ENCODE measurements at places on chromosomes 6 and 20. TPM values are rescaled to one million over a fixed set of nuclear protein-coding genes. Genes with fewer than 3 reads are reported as not detected.

DNA sequence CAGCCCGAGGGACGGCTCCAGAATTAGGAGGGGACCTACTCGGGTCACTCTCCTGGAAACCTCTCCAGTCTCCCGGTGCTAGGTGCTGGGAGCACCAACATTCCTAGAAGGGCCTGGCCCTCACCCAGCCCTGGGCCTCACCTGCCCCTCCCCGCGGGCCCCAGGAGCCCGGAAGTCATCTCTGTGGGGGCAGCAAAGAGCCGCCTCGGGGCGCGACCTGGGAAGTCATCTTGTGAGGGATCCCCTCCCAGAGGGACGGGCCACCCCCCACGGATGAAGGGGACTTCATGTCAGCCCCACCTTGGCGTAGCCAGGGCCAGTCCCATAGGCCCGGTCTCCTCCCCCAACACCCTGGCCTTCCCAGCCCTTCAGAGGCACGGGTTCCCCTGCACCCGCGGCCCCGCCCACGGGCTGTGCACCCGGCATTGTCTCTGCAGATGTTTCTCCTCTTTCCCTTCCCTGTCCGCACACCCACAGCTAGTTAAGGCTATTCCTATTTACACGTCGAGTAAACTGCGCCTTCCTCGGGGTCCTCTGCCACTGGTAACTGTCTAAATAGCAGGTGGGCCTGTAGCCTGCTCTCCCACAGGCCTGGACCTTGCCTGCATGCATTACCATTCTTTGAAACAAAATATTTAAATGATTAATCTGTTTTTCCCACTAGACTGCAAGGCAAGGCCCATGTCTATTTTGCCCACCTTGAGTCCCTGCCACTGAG is 896 bp upstream of the RNASET2 start:
- no peaks in the 10 kb centered on the region for H3K36me3 ChIP-seq
- no peak for DNase-seq
- no peaks in the 10 kb centered on the region for H3K27me3 ChIP-seq

- H3K27me3 ChIP-seq, result no peaks in the 10 kb centered on the region
- H3K4me3 ChIP-seq, result no peak overlapping the region
- no peaks in the 10 kb centered on the region for H3K36me3 ChIP-seq
- no peak overlapping the region for H3K27ac ChIP-seq
- no peak for DNase-seq
These were observed 67.3 kb downstream of the FAM229B start for GRCh38 chr6:112154711-112155110.

- no peak for DNase-seq
- H3K27me3 ChIP-seq, result no peaks in the 10 kb centered on the region
- H3K4me1 ChIP-seq, result no peaks in the 10 kb centered on the region
- H3K4me3 ChIP-seq, result no peak overlapping the region
- H3K27ac ChIP-seq, result no peak overlapping the region
- H3K36me3 ChIP-seq, result no peaks in the 10 kb centered on the region
These were observed 41.8 kb upstream of the DOK5 start for GRCh38 chr20:54433636-54434035.

DNA sequence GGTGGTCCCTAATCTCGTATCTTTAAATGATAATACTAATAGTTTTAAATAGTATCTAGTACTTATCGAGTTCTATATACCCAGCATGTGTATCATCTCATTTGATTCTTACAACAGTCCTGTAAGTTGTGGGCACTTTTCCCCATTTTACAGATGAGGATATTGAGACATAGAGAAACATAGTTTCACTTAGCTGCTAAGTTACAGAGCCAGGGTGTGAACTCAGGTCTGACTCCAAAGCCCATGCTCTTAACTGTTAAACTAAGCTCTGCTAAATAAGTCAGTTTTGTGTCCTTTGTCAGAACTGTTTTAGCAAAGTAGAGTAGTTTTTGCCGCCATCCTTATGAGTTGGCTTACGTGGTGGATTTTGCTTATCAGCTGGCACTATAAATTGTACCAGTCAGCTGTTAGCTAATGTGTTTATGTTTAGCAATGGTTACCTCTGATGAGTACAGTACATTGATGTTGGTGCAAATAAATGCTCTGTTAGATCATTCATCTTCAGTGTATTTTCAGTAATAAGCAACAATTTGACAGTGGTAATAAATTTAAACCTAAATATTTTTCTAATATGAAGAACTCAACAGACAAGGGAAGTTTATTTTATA is 12.1 kb downstream of the OGFRL1 start:
- H3K4me3 ChIP-seq, result no peak overlapping the region
- no peaks in the 10 kb centered on the region for H3K4me1 ChIP-seq
- no peaks in the 10 kb centered on the region for H3K27me3 ChIP-seq
- no peak for DNase-seq

GRCh38 chr6:47567586-47567985 is 90.0 kb downstream of the CD2AP start:
- no peaks in the 10 kb centered on the region for H3K36me3 ChIP-seq
- no peak overlapping the region for H3K27ac ChIP-seq
- no peaks in the 10 kb centered on the region for H3K27me3 ChIP-seq
- no peak for DNase-seq
- H3K4me1 ChIP-seq, result no peaks in the 10 kb centered on the region

- H3K36me3 ChIP-seq, result peaks cover 14% of the 10 kb centered on the region
- H3K4me3 ChIP-seq, result no peak overlapping the region
- no peak overlapping the region for H3K27ac ChIP-seq
- peaks cover 20% of the 10 kb centered on the region for H3K4me1 ChIP-seq
- peak; percentile 21 for DNase-seq
These were observed 117.8 kb upstream of the NEDD9 start for GRCh38 chr6:11350294-11350693.

DNA sequence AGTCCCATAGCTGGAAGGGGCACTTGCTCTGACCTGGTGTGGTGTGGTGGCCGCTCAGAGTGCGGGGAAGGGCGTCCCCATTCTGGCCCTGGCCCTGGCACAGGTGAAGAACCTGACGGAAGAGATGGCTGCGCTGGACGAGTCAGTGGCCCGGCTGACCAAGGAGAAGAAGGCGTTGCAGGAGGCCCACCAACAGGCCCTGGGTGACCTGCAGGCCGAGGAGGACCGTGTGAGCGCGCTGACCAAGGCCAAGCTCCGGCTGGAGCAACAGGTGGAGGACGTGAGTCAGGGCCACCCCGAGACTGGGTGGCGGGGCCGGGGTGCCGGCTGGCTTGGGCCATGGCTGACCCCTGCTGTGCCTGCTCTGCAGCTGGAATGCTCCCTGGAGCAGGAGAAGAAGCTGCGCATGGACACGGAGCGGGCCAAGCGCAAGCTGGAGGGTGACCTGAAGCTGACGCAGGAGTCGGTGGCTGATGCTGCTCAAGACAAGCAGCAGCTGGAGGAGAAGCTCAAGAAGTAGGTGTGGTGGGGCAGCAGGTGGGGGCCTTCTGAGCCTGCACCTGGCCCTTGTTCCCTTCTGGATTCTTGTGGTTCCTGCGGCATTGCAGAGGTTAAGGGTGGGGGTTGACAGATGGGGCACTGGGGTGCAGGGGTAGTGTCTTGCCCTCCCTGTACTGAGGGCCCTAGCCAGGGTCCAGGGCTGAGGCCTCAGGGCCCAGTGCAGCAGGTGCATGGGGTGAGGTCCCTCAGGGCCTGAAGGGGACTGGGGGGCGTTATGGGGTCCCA is 40.8 kb downstream of the MYH7B start:
- peaks cover 50% of the 10 kb centered on the region for H3K36me3 ChIP-seq
- H3K27ac ChIP-seq, result no peak overlapping the region
- no peak for DNase-seq

GRCh38 chr6:169167581-169168301 is 85.9 kb downstream of the THBS2 start:
- no peak for DNase-seq
- H3K27me3 ChIP-seq, result no peaks in the 10 kb centered on the region
- H3K36me3 ChIP-seq, result no peaks in the 10 kb centered on the region

DNA sequence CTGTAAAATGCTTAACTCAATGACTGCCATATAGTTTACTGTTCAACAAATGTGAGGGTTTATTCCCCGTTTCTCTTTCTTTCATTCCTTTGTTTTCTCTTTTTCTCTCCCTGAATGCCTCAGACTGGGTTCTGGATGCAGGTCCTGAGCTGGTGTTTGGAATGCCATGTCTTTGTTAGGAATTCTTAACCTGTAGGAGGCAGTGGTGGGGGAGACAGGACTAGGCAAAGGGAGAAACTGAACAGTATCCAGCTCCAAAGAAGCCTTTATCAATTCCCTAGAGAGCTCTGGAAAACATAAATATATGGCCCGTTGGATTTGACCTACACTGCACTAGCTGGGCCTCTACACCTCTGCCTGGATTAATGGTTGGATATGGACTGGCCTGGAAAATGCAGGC is 621.2 kb upstream of the SLC35B3 start:
- H3K27me3 ChIP-seq, result no peaks in the 10 kb centered on the region
- H3K4me1 ChIP-seq, result no peaks in the 10 kb centered on the region
- DNase-seq, result no peak
- H3K27ac ChIP-seq, result no peak overlapping the region

GRCh38 chr20:64082126-64082731 is 2.0 kb downstream of the LKAAEAR1 start:
- H3K4me1 ChIP-seq, result peaks cover 22% of the 10 kb centered on the region
- H3K27me3 ChIP-seq, result peaks cover 23% of the 10 kb centered on the region
- no peak for DNase-seq
- H3K36me3 ChIP-seq, result no peaks in the 10 kb centered on the region
- no peak overlapping the region for H3K4me3 ChIP-seq

- no peak overlapping the region for H3K27ac ChIP-seq
- no peaks in the 10 kb centered on the region for H3K36me3 ChIP-seq
- H3K4me3 ChIP-seq, result no peak overlapping the region
- H3K27me3 ChIP-seq, result no peaks in the 10 kb centered on the region
- DNase-seq, result no peak
These were observed 17.1 kb upstream of the ASF1A start for GRCh38 chr6:118876814-118877213.

- peaks cover 13% of the 10 kb centered on the region for H3K36me3 ChIP-seq
- no peak overlapping the region for H3K27ac ChIP-seq
- H3K4me1 ChIP-seq, result no peaks in the 10 kb centered on the region
These were observed 58.7 kb downstream of the PDSS2 start for GRCh38 chr6:107400616-107401147.

DNA sequence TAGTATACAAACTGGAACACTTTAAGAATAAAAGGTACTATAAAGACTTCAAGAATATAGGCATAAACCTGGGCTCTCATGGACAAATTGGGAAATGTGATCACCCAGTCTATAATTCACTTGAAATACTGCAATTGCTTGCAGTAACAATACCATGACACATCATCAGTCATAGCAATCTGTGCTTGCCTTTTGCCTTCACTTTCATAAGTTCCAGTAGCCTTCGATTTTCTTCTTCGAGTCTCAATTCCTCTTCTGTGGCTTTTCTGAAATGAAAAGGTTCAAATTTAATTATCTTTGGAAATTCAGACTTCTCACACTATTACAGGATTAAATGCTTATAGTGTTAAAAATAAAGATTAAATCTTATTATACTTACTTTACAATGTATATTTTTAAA is 96.3 kb upstream of the ZBTB24 start:
- H3K27ac ChIP-seq, result no peak overlapping the region
- H3K27me3 ChIP-seq, result no peaks in the 10 kb centered on the region
- H3K36me3 ChIP-seq, result no peaks in the 10 kb centered on the region
- H3K4me1 ChIP-seq, result no peaks in the 10 kb centered on the region

GRCh38 chr6:118100717-118101116 is 193.7 kb downstream of the SLC35F1 start:
- no peak for DNase-seq
- no peak overlapping the region for H3K4me3 ChIP-seq
- H3K4me1 ChIP-seq, result no peaks in the 10 kb centered on the region
- H3K27me3 ChIP-seq, result no peaks in the 10 kb centered on the region
- H3K27ac ChIP-seq, result no peak overlapping the region
- no peaks in the 10 kb centered on the region for H3K36me3 ChIP-seq

PPIL6 gene
- total RNA-seq, result 0.38 TPM

TEAD3 gene
- not detected for total RNA-seq

SCUBE3 gene
- total RNA-seq, result not detected

MOG gene
- not detected for total RNA-seq

NFATC2 gene
- 64.9 TPM for total RNA-seq

IL17A gene
- total RNA-seq, result not detected

BPIFA1 gene
- not detected for total RNA-seq

MRPS26 gene
- 37.8 TPM for total RNA-seq

SLC25A27 gene
- total RNA-seq, result 0.70 TPM

MOCS3 gene
- 8.0 TPM for total RNA-seq

GDAP1L1 gene
- total RNA-seq, result not detected

PAX1 gene
- not detected for total RNA-seq

MTFR2 gene
- total RNA-seq, result 1.8 TPM

NT5E gene
- total RNA-seq, result 18.6 TPM

TMEM170B gene
- total RNA-seq, result 1.4 TPM

DNMT3B gene
- 0.95 TPM for total RNA-seq

ABHD12 gene
- total RNA-seq, result 21.6 TPM

Measured in T-cell (primary cell).